Left forelimb (tissue), 1 donor: ENCODE measurements at places on chromosomes 6 and 20.

GRCh38 chr6:13278991-13279390, 49.3 kb downstream of the TBC1D7 start:
- DNase-seq: no peak

GRCh38 chr6:31547727-31548543, 527 bp downstream of the NFKBIL1 start:
- no peak for DNase-seq

GRCh38 chr6:10968776-10969175, 75.3 kb downstream of the ELOVL2 start:
- no peak for DNase-seq

DNA sequence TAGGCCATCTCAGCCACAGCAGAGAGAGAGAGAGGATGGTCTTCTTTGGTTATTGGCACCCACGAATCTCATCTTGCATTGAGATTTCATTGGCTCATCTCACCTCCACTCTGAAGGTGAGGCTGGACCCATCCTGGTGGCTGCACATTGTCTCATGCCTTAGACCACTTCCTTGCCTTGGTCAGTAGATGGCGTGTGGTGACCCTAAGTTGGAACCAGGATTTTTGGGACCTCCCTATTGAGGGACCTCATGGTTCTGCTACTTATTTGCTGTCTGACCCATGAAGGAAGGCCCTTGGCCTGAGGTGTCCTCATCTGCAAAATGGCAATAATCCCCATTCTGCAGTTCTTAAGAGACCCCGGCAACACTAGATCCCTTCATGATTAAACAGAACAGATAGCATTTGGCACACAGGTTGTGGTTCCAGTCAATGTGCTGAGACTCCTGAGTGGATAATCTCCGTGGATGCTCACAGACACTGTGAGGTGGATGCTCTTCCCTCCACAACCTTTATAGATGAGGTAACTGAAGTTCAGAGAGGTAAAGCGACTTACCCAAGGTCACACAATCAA, 21.5 kb upstream of the AAR2 start:
- no peak for DNase-seq

DNA sequence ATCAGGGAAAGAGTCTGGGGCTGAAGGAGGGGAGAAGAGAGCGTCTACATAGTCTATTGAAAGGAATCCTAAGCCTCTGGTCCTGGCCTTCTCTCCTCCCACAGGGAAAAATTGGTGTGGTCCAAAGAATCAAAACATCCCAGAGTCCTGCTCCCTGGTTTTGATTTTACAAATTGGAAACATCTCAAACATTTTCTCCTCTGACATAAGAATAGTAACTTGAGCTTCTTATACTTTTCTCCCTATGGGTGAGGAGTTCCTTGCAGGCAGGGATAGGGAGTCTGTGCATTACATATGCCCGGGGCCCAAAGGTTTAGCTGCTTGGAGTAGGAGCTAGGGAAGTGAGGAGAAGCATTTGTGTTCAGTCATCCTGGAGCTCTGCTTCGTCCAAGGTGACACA, 120.0 kb upstream of the GGTLC1 start:
- DNase-seq: no peak

DNA sequence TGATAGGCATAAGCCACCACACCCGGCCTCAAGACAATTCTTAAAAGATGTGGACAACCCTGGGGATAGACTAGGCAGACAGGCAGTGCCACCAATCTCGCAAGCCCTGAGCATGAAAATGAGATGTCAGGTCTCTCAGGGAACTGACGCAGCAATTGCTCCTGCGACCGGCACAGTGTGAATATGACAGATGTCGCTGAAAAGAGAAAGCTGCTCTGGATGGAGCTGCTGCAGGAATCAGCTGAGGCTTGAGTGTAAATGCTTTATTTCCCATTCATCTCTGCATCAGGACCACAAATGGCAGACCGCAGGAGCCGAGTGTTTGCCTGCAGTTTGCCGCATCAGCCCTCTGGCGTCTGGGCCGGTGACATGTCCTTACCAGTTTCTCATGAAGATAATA, 68.4 kb downstream of the TFAP2C start:
- no peak for DNase-seq

DNA sequence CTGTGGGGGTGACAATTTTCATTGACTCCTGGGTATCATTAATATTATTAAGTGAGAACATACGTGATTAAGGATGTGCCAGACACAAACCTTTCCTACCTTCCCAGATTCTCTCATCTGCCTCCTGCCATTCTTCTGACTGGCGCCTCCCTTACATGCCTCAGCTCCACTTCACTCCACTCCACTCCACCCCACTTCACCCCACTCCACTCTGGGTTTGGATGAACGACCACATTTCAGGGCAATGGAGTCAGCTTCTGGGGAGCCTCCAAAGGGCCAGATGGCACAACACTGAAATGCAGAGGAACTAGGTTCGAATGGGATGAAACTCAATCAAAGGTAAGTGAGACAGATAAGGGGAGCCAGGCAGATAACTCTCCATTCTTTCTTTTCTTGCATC, 40.5 kb upstream of the LRRC1 start:
- no peak for DNase-seq
